ENCODE measurements at places on chromosomes 16 and 17.

DNA sequence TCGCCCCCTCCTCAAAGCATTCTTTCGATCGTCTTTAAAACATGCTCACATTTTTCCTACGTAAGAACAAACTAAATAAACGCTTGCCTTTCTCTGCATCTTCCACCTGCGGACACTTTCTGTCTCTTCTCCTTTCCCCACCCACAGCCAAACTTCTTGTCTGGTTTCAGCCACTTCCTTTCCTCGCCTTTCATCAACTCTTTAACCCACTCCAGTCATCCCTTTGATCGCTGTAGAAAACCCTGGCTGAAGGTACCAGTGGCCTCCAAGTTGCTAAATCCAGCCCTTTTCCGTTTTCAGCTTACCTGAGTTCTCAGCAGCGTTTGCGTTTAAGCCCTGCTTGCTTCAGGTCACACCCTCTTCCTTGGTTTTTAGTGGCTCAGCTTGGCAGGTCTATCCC is 483 bp downstream of the RPA1 start:
- peak; percentile 1 for DNase-seq

GRCh38 chr17:60086818-60087591 is 8.3 kb upstream of the HEATR6 start:
- DNase-seq, result no peak

DNA sequence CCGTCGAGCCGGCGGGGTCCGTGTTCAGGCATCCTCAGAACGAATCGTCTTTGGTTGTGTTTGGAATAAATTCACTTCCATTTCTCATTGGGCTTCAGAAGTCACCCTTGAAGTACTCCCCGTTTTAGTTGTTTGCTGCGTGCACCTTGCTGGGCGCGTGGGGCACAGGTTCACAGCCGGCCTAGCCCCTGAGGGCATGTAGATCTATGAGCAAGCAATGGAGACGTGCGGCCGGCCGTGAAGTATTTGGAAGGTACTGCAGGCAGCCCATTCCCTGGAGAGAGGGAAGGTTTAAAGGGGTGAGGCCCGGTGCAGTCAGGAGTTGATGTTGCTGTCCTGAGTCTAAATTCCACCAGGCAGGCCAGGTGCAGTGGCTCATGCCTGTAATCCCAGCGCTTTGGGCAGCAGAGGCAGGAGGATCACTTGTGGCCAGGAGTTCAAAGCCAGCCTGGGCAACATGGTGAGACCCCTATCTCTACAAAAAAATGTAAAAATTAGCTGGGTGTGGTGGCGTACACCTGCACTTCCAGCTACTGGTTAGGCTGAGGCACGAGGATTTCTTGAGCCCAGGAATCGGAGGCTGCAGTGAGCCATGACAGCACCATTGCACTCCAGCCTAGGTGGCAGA is 714 bp downstream of the ACSF3 start:
- no peak for DNase-seq

GRCh38 chr16:68934402-68934801 is 91.1 kb downstream of the TANGO6 start:
- no peak for DNase-seq

GRCh38 chr16:4089251-4089810 is 26.9 kb downstream of the ADCY9 start:
- no peak for DNase-seq

DNA sequence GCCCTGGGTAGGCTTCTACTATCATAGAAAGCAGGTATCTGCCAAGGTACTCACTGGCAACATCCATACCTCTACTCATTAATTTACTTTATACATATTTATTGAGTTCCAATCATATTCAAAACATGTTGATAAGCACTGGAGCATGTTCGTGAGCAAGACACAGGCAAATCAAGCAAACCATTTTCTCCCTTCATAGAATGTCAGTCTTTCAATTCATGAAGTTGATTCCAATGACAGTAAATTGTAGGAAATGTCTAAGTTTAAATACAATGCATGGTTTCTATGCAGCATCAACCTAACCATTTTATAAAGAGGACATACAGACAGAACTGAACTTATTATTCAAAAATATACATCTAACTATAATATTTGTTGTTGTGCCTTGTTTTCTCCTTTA is 978.6 kb downstream of the CDH8 start:
- no peak for DNase-seq

GRCh38 chr16:799948-800833 is at the start of gene GNG13:
Gene GNG13, minus strand, starts transcription at chr16:800734. Its CDS starts 1,657 bp downstream, at chr16:799077.
- DNase-seq, result no peak

- DNase-seq, result no peak
These were observed 1.3 kb downstream of the ERBB2 start for GRCh38 chr17:39701012-39701783.

DNA sequence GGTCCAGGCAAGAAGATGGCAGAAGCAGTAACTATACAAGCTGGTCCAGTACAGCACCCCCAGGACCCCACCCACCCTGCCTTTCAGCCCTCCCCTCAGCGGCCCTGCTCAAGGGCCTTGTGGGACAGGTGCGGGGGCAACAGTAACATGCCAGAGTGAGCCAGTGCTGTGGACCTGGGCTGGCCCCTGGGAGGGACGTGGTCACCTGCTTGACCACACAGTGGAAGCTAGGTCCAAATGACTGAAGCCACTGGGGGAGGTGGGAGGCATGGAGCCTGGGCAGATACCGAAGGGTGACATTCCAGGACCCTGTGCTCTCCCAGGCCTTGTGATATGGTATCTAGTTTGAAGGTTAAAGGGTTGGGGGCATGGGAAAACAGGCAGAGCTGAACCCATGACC is 17.3 kb downstream of the ATP6V0D1 start:
- no peak for DNase-seq

DNA sequence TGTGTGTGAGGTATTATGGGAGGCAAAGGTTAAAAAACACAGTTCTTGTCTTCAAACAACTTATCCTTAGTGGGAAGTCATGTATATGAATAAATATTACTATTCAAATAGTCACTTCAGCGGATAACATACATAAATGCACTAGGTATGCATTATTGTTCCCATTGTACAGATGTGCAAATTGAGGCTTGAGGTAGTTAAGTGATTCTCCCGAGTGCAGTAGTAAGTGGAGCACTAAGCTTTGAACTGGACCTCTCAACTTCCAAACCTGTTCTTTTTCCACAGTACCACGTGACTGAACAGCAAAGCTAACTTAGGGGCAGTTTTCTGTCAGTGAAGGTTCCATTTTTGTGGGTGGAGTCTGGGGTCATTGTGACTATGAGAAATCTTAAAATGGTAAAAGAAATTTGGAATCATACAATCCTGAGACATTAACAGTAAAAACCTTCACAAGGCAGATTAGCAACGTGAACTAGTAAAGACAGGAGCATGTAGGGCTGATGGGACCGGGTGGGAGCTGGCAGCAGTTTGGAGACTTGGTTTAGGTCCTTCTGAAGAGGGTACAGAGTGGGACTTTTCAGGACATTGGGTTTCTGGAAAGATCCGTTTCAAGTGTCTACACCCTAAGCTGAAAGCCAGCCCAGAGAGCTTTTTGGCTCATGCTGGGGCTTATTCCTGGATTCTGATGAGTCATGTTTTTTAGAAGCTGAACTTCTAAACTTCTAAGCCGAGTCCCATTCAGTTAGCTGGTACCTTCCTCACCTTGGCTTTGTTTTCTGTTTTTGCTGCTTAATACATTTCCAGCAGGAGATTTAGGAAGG is 204.9 kb downstream of the PRKCA start:
- no peak for DNase-seq

- DNase-seq, result no peak
These were observed 24.8 kb downstream of the TTLL6 start for GRCh38 chr17:48792033-48792798.

GRCh38 chr16:68936736-68937631 is 93.7 kb downstream of the TANGO6 start:
- no peak for DNase-seq

GRCh38 chr17:59311051-59311468 is 20.4 kb upstream of the YPEL2 start:
- DNase-seq, result peak; percentile 20

GRCh38 chr17:61321344-61321743 is 78.3 kb upstream of the TBX2 start:
- no peak for DNase-seq

DNA sequence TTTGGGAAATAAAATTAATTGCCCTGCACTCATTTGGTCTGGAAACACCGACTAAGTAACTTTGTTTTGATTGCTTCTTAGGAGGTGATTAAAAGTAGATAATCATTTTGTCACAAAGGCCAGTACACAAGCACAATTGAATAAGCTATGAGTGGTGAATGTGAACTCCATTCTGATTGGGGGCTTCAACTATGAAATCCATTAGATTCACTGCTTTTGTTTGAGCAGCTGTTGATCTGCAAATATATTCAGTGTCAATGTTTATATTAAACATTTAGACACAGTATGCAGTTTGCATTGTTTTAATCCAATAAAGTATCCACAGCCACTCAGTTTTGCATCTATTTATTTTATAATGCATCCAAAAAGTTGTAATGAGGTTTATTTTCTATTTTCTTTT is 817.5 kb downstream of the CDH11 start:
- DNase-seq, result no peak

DNA sequence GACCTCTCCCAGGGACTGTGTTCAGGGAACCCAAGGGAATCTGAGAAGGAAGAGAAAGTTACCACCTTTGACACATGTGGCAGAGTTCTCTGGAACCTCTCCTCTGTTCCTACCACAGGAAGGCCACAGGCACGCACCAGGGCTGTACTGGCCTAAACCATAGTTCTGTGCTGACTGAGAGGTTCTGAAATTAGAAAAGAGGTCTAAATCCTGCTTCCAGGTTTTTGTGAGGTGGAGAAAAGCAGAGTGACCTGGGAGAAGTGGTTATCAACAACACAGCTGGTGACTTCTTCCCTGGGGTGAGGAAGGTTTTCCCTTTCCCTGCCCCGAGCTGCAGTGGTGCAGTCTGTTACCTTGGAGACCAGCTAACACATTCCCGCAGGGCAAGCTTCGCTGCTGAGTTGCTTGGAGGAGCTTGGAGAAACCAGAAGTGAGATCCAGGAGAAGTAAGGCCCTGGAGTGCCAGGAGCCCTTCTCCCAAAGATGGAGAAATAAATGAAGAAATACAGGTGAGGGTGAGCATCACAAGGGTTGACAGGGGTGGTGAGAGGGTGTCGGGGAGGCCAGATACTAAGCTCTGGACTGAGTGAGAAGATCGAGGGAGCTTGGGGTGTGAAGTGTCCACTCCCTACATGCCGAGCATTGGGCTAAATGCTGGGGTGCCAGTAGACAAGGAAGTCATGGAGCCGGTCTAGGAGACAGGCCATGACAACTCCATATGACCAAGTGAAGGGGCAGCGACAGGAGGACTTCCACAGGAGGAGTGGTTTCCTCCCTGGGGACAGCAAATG is at the start of gene VWA3A:
Gene VWA3A (plus strand): TSS at position 399 of the 791 bp plus-strand sequence. CDS start 97 bp downstream, at position 496.
- DNase-seq, result no peak

- DNase-seq, result no peak
These were observed 483.5 kb downstream of the CDH13 start for GRCh38 chr16:83110269-83110668.

DNA sequence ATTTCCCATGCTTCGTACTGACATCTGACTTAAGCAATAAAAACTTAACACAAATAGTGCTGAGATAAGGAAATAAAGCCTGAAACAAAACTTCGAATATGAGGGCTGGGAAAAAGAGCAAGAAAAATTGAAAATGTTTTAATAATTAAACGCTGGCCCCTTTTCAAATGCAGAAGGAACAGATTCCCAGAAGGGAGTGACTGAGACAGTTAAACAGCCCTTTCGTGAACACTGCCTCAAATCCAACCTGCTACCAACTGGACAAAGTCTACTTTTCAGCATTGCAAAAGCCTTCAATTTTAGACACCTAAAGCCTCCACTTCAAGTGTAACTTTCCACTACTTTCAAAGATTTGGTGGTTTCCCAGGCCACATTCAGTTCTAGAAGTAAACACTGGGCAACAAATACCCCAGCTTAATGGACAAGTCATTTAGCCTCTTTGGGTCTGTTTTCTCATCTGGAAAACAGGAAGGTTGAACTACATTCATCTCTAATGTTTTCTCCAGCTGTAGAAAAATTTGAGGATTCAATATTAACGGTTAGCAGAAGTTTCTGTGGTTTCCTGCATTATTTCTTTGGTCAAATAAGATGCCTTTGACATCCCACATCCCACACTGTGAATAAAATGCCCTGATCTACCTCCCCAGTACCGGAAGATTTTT is 11.8 kb downstream of the RFFL start:
- DNase-seq, result no peak

DNA sequence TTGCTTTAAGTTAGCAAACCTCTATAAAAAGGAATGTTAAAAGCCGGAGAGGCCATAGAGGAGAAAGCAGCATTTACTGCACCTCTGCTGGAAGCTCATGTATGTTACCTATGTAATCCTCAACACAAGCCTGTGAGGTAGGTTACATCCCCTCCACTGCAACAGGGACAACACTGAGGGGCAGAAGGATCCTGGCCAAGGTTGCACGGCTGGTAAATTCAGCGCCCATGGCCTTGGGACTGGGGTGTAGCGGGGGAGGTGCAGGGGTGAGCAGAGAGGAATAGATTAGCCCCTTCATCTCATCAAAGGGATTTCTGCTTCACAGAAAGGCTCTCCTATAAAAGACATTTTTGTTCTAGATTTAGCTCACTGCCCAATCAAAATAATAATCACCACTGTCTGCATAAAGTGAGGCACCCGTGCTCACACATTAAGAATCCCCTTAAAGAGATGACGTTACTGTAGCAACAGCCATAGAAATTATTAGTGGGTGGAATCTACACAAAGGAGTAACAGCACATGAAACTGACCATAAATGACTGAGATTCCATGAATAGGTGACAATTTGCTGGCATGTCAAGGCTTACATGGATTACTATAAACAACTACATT is 3.3 kb downstream of the ZCCHC14 start:
- no peak for DNase-seq

GRCh38 chr17:4540687-4541327 is 14.4 kb downstream of the MYBBP1A start:
- no peak for DNase-seq

- DNase-seq, result no peak
These were observed 204.7 kb upstream of the GOT2 start for GRCh38 chr16:58938811-58939210.

- peak; percentile 52 for DNase-seq
These were observed 1.0 kb downstream of the ZNRF1 start for GRCh38 chr16:74999609-75000480.

DNA sequence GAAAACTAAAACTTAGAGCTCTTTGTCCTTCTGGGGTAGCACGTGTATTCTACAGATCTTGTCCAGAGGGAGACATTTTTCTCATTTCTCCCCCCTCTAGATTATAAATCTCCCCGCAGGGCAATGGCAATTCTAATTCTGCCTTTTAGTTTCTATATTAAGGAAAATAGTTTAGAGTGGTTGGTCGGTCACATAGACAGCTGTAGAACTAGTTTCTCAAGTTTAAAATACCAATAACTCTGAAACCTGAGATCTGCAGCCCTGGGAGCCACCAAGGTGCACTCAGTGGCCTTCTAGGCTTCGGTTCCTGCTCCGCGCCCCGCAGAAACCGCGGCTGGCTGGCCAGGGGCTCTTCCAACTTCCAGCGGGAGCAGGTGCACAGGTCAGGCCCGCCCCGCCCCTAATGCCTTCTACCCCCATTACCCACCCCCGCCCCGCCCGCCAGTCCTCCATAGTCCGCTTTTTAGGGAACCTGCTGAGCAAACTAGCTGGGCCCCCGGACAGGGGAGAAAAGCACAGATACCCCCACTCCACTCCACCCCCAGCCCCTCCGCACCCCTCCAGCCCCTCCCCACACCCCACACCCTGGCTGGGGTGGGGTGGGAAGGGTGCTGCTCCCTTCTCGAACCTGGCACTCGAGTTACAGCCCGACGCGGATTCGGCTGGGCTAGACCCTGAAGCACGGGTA is 431 bp downstream of the SLFN11 start:
- DNase-seq, result peak; percentile 40
